ENCODE measurements at places on chromosomes 6 and 20.

GRCh38 chr20:62702895-62703852 is 5.5 kb upstream of the NTSR1 start:
- DNase-seq, result no peak

DNA sequence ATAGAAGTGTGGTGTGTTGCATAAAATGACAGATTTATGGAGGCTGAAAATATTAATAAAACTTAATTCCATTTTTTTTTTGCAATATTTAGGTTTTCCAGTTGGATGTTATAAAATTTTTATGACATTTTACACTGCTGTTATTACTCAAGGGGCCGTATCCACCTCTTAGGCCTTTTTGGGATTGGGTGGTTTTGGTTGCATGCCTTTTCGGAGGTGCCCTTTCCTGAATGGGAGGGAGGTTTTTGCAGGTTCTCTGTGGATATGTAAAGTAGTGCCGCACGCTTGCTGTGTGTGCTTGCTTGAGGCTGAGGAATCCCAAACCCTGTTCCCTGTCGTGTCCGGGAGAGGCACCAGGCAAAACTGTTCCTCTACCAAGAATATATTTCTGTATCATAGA is 6.8 kb downstream of the ARID1B start:
- no peak for DNase-seq

DNA sequence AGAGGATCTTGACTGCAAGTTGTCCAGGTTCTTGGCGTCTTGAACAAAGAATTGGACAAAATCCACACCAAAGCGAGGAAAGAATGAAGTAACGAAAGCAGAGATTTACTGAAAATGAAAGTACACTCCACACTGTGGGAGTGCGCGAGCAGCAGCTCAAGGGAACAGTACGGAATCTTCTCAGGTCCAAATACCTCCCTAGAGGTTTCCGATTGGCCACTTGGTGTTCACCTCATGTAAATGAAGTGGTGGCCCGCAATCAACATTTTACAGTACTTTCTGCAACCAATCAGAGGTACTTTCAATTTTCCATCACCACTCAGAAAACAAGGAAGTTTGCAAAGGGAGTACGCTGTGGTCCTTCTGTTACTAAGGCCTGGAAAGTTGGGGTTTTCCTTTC is 122.4 kb downstream of the PTPRK start:
- no peak for DNase-seq

GRCh38 chr20:37991157-37991866 is 41.9 kb downstream of the TTI1 start:
- no peak for DNase-seq

DNA sequence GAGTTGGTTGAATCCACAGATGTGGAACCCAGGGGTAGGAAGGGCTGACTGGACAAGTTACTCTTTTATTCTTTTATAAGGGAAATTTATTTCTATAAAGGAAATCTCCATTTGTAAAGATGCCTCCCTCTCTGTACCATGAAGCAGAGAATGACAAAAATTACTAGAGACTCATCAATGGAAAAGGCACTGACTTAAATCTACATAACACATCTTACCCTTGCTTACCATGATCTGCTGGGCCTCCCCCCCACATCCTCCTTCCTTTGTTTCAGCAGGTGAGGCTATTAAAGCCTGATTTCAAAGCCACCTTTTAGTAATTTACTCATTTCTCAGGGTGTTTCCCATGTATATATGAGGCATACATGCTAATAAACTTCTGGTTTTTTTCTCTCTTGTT is 130.2 kb upstream of the HDDC2 start:
- no peak for DNase-seq

- no peak for DNase-seq
Measured at GRCh38 chr20:52681288-52681687, 290.9 kb upstream of the TSHZ2 start.

GRCh38 chr6:53090576-53090975 is 25.4 kb downstream of the FBXO9 start:
- no peak for DNase-seq

GRCh38 chr6:166400181-166400580 is 17.4 kb upstream of the MPC1 start:
- no peak for DNase-seq

DNA sequence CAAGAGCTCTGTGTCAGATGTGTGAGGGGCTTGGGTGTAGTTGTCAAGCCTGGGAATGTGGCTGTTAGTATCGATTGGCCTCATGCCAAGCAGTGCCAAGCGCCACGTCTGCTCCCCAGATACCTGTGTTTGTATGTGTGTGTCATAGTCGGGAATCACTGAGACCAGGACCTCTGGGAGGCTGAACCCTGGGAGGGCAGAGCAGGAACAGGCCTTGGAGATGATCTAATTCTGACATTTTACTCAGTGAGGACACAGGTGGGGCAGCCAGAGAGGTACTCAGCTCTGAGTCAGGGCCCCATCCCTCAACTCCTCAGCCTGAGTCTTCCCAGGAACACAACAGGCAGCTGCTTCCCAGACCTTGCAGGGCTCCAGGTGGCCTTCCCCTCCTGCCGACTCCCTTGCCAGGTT is 51.2 kb upstream of the FANCE start:
- DNase-seq, result no peak

DNA sequence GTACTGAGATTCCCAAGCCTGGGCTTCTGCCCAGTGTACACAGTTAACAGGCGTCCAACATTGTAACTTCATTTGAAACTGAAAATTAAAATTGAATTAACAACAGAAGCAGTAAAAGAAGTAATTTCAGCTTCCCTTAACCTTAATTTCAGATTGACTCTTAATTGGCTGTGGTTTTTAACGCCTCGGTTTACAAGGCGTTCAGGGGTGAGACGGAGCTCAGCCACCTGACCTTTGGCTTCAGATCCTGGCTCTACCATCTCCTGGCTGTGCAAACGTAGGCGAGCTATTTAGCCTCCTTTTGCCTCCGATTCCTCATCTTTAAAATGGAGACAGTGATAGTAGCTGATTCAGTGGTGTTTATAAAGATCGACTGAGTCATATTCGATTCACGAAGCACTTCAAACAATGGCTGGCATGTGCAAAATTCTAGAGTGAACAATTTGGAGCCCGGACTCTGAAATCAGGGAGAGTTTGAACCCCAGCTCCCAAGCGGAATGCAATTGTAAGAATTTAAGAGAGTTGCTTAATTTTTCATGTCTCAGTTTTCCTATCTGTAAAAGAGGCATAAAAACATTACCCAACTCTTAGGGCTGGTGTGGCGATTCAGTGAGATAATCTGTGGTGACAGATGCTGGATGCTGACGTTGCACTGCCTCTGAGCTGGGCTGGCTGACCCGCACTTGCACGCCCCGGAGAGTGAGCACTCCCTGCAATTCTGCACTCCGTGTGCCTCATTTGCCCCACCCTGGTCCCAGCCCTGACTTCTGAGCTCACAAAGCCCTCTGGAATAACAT is 23.5 kb upstream of the OCSTAMP start:
- no peak for DNase-seq

- no peak for DNase-seq
Measured at GRCh38 chr6:1328129-1328800, 16.4 kb downstream of the FOXQ1 start.

GRCh38 chr20:47265984-47266383 is 90.5 kb downstream of the ZMYND8 start:
- no peak for DNase-seq

DNA sequence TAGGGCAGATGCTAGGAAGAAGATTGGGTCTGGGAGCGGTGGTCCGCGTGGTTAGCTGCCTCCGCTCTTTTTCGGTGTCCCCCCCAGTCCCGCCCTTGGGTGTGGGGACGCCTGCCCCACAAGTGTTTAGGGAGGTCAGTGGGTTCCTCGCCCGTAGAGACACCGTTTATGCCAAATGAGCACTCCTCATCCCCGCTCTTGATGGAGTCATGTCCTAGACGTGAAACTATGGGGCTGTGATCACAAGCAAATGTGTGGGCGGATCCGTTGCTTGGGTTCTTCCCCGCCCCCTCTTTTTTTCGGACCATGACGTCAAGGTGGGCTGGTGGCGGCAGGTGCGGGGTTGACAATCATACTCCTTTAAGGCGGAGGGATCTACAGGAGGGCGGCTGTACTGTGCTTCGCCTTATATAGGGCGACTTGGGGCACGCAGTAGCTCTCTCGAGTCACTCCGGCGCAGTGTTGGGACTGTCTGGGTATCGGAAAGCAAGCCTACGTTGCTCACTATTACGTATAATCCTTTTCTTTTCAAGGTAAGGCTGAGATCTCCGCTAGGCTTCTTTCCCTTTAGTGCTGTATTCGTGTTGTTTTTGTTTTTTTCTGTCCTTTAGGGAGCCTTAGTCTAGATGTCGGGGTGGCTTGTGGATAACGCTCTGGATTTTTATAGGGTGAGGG is at the start of gene HSP90AB1:
HSP90AB1 (plus strand) TSS at position 439 of the 675 bp plus-strand sequence. CDS start 1,529 bp downstream, outside the sequence.
- peak; percentile 87 for DNase-seq

GRCh38 chr6:4059115-4059777 is 19.7 kb downstream of the FAM217A start:
- DNase-seq, result no peak

DNA sequence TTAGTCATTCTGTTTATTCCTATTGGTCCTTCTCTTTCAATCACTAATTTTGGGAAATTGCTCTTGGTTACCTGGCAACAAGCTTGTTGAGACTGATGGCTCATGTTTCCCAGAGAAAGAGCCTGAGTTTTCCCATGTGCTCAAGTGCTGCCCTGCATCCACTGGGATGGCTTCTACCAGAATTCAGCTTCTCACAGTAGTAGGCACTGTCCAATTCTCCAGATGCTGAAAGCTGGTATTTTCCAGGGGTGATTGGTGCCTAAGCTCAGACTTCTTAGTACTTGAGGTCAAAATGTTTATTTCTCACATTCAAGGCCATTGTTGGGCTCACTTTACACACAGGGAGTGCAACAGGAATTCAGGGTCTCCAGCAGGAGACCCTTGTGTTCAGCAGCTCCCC is 29.1 kb upstream of the SLC2A12 start:
- no peak for DNase-seq

DNA sequence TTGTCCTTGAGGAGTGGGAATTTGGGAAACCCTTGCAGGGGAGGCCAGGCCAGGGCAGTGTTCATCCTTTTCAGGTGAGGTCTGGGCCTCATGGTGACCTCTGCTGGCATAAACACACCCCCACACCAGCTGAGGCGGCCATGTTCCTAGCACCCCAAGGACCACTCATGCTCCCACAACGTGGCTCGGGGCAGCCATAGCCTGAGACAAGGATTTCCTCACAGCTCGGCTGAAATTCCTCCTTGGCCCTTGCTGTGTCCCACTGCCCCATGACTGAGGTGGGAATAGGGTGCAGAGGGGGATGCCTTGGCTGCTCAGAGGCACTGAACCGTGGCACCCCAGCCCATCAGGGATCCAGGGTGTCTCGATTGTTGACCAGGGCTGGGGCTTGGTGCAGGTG is 27.3 kb upstream of the SPDEF start:
- no peak for DNase-seq

GRCh38 chr20:46546936-46547335 is 3.5 kb downstream of the OCSTAMP start:
- DNase-seq, result no peak

- no peak for DNase-seq
Measured at GRCh38 chr6:15642276-15642675, 20.6 kb downstream of the DTNBP1 start.

DNA sequence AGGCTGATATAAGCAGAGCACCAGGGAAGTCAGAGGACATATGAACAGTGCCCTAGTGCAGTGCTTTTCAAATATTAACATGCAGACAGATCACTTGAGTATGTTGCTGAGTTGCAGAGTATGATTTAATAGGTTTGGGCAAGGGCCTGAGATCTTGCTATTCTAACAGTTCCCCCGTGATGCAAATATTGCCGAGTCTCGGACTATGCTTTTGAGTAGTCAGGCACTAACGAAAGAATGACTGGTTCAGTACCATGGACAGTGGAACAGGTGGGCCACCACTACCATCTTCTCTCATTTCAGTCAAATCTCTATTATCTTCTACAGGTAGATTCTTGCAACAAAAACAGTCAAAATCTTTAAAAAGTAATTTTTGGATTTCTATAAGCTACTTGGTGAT is 3.7 kb upstream of the TMEM200A start:
- DNase-seq, result no peak

DNA sequence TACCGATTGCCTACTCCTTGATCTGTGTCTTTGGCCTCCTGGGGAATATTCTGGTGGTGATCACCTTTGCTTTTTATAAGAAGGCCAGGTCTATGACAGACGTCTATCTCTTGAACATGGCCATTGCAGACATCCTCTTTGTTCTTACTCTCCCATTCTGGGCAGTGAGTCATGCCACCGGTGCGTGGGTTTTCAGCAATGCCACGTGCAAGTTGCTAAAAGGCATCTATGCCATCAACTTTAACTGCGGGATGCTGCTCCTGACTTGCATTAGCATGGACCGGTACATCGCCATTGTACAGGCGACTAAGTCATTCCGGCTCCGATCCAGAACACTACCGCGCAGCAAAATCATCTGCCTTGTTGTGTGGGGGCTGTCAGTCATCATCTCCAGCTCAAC is 13.5 kb downstream of the CCR6 start:
- no peak for DNase-seq

- no peak for DNase-seq
Measured at GRCh38 chr6:13673368-13673767, 38.3 kb downstream of the RANBP9 start.

DNA sequence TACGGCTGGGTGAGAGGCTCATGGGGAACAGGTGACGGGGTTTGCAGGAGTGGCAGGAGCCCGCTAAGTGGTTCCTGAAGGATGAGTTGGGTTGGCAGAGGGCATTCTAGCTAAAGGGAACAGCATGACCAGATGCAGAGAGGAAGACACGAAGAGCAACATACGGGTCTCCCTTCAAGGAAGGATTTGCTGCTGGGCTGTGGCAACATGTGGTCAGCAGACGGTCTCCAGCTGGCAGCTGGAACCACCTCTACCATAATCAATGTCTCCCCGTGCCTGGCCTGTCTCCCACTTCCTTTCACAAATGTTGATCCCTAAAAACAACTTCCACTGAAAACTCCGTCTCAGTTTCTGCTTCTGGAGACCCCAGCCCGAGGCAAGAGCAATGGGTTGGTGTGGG is 80.6 kb upstream of the SULF2 start:
- no peak for DNase-seq

- DNase-seq, result no peak
Measured at GRCh38 chr20:9500121-9500520, 14.3 kb upstream of the LAMP5 start.

- no peak for DNase-seq
Measured at GRCh38 chr6:39956936-39957335, 22.7 kb upstream of the MOCS1 start.

GRCh38 chr6:150478656-150479545 is 110.1 kb downstream of the IYD start:
- DNase-seq, result no peak

DNA sequence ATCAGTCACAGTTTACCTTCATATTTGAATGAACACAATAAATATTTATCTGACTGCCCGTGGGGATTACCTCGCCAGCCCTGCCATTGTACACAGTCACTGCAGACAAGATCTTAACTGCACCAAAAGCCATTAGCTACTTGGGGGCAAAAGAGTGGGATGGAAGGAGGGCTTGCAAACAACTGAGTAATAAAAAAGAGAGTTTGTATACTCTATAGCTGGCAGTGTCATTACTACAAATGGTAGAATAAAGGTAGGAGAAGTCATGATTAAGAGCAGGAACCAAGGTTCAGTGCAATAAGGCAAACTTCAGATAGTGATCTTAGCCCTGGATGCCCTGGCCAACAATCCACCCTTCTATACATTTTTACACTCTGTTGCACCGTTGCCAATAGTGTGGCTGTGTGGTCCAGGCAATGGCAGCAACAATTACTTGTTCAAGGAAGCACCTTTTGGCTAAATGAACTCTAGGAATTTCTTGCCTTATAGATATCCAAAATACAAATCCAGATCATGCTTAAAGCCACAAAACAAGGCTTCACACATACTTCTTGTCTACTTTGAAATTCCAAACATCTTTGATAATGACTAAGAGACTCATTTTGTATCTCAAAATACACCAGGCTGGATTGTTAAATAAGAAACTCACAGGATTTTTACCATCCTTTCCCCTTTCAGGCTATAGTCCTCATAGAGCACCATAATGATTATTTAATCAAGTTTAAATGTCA is 955.4 kb upstream of the ADGRB3 start:
- DNase-seq, result no peak

All from GM12892 (cell line).